ENCODE measurements at places on chromosomes 5 and 9.

GRCh38 chr5:62477801-62478200 lies 65.2 kb downstream of the IPO11 start:
- DNase-seq: no peak

DNA sequence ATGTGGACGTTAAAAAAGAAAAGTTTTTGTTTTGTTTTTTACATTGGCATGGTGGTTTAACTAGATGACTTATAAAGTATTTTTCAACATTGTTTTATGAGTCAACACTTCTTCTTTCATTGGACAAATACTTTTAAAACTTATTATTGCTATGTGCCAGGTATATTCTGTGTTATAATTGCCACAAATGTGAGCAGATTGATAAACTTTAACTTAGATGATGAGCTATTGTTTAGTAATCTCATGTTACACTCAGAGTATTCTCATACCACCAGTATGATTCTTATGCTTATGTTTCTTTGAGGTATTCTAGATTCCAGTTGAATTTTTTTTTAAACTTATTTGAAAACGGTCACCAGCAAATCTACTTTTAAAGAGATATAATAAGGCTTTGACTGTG lies 60.3 kb downstream of the RASA1 start:
- DNase-seq: no peak

DNA sequence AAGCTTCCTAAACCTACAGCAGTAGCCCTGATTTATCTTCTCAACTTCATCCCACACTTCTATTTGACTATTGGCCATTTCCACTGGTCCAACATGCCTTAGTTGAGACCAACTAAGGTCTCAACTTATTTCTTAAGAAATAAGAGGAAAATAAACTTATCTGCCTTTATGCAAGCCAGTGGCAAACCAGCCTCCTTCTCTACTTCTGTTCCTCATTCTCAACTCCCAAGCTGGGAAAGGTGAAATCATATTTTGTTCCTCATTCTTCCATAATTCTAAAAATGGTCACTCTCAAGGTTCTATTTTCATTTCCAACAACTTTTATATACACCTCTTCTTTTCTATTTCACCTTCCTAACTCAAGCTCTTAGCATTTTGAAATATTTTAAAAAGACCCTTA lies 149.6 kb upstream of the C9orf72 start:
- DNase-seq: no peak

GRCh38 chr5:97489010-97489840 lies 306.2 kb upstream of the RIOK2 start:
- no peak for DNase-seq

DNA sequence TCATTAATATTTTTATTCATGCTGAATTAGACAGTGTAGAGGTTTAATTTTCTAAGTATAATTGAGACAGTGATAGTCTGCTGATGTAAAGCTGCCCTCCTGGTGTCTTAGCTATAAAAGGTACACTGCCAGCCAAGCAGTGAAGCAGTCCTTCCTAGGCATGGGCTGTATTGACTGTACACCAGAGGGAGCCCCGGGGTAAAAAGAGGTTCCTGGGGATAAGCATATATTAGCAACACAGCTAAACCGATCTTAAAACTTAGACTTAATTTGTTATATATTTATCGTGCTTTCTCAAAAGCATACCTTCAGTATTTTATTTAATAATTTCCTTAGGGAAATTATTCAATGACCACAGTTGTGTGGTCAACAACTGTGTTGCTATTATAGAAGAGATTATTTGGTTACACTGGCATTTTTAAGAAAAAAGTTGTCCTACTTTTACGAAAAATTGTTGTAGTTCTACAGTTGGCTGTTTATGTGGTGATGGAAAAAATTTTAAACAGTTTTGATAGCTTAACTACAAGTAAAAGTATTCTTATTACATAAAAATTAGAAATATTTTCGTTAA lies 68.8 kb downstream of the ELL2 start:
- peak; percentile 24 for DNase-seq

DNA sequence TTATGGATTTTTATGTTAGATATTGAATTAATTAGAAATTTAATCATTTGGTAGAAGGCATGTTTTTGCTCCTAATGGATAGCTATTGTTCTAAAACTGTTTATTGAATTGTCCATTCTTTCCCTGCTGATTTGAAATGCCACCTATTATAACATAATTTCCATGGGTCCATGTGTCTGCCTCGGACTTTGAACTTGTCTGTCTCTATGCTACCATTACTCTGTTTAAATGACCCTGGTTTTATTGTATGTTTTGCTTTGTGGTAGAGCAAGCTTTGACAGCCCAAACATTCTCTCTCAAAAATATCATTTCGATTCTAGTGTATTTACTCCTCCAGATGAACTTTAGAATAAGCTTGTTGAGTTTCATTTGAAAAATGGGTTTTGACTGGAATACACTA lies 120.6 kb downstream of the ARHGEF28 start:
- DNase-seq: no peak

- DNase-seq: no peak
Observed at GRCh38 chr5:117945258-117945657, 1043.1 kb downstream of the DTWD2 start.

DNA sequence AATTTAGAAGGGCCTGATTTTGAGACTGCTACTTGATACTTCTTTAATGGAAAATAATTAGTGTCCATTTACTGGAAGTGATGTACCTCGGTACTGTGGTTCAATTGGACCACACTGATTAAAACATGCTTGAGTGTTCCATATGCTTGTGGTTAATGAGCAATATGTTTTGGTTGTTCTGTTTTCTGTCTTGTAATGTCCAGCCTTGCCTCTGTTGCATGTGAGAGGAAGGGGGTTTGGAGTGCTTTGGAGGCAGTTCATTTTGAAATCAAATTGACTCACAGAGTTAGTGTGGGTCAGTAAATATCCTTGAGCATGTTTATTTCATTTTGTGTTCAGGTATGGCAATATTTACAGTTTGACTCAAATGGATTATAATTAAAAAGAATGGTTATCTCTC lies 334.4 kb downstream of the ARHGEF28 start:
- no peak for DNase-seq

DNA sequence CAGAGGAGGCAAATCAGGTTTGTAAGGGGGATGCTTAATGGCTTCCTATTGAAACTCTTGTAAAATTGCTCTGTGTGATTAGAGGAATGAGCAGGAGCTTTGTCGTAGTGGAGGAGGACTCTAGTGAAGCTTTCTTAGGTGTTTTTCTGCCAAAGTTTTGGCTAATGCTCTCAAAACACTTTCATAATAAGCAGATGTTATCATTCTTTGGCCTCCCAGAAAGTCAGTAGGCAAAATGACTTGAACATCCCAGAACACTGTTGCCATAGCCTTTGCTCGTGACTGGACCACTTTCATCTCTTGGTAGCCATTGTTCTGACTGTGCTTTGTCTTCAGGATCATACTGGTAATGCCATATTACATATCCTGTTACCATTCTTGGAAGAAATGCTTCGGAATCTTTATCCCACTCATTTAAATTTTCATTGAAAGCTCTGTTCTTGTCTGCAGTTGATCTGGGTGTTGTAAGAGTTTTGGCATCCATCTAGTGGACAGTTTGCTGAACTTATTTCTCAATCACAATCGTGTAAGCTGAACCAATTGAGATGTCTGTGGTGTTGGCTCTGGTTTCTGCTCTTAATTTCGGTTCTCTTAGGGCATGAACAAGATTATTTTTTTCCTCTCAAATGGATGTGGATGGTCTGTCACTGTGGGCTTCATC lies 187.6 kb downstream of the COMMD10 start:
- DNase-seq: no peak

DNA sequence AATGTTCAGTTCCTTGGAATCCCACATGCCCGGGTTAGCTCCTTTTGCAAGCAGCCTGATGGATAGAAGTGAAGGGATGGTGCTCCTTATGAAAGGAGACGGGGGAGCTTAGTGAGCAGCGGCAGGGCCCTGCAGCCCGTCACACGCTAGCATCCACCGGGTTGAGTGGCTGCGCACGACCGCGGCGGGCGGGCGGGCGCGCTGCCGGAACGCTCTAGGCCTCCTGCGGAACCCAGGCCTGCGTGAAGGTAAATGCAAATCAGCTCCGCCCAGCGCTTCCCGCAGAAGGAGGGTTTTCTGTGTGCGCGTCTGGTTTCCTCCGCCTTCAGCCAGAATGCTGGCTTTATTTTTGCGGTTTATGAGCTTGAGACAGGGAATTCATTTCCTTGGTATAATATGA lies 19.8 kb downstream of the IL12B start:
- peak; percentile 32 for DNase-seq

GRCh38 chr5:33806738-33807442 lies 84.9 kb downstream of the ADAMTS12 start:
- no peak for DNase-seq

DNA sequence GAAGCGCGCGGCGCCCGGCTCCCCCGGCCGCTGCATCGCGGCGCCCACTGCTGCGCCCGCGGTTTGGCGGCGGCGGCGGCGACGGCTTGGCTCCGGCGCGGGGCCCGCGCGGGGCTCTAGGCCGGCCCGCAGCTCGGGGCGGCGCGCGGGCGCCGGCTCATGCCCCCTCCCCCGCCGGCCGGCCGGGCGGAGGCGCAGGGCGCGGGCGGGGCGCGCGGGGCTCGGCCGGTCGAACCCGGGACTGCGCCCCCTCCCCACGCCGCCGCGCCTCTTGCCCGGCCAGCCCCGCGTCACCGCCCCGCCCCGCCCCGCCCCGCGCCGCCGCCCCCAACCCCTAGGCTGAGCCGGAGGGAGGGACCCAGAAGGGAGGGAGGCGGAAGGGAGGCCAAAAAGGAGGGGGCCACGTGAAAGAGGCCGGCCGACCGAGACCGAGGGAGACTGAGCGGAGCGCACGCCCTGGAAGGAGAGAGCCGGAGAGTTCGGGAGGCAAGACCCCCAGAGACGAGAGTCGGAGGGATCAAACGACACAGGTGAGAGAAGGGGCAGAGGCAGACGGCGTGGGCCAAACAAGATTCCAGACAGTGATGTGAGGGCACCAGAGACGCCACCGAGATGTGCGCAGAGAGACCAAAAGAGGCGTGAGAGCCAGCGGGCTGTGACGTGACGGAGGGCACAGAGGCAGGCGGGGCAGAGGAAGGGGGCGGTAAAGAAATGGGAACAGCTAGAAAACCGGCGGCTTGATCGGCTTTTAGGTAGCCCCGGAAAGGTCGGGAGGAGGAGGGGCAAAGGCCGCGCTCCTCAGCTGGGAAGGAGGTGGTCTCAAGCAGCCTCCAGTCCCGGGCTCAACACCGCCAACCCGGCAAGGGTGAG lies at the start of gene BARX1:
Gene BARX1 (minus strand): TSS at position 245 of the 870 bp plus-strand sequence. CDS start 209 bp downstream, at position 36.
- DNase-seq: peak; percentile 69

DNA sequence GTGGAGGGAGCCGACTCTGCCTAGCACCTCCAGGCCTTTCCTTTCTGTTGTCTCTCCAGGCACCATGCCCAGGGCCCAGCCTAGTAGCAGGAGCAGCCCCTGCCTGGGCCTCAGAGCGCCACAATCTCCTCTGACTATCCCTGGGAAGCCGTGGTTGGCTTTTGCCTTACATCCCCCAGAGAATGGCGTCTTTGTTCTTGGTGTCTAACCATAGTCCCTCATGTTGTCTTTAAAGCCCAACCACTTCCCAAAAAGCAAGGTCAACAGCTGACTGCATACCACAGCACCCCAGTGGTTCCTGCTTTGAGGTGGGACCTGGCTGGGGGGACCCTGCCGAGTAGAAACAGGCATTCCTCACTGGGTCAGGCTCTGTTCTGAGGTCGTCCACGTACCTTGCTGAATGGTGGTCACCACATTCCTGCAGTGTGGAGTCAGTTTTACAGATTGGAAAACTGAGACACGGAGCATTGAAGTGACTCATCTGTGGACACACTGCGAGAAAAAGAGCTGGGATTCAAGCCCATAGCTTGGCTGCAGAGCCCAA lies 13.7 kb upstream of the CERCAM start:
- DNase-seq: no peak

GRCh38 chr9:33737811-33738606 lies 57.4 kb upstream of the PRSS3 start:
- no peak for DNase-seq

GRCh38 chr5:175695161-175696126 lies 37.6 kb downstream of the HRH2 start:
- DNase-seq: no peak

- DNase-seq: no peak
Observed at GRCh38 chr5:75961818-75962217, 121.4 kb upstream of the SV2C start.

- DNase-seq: no peak
Observed at GRCh38 chr5:98656125-98656795, 117.2 kb upstream of the RGMB start.

GRCh38 chr9:133621725-133622267 lies 12.6 kb upstream of the FAM163B start:
- no peak for DNase-seq

- DNase-seq: no peak
Observed at GRCh38 chr9:135736272-135736978, 34.4 kb downstream of the KCNT1 start.

DNA sequence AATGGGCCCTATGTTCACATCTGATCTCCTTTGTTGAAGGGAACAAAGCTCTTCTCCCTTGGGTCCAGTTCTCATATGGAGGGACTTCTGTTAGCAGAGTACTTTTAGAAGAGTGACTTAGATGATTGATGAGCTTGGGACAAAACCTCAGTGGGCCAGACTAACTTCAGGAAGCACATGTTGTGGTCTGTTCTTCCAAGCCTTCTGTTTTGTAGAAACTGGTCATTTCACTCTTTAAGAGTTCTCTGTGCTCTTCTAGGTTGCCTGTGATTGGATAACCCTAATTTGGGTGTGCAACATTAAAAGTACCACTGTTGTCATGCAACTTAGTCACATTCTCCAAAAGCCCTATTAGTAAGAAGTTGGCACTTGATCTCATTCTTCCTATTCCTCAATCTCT lies 183.5 kb upstream of the ACO1 start:
- DNase-seq: no peak

DNA sequence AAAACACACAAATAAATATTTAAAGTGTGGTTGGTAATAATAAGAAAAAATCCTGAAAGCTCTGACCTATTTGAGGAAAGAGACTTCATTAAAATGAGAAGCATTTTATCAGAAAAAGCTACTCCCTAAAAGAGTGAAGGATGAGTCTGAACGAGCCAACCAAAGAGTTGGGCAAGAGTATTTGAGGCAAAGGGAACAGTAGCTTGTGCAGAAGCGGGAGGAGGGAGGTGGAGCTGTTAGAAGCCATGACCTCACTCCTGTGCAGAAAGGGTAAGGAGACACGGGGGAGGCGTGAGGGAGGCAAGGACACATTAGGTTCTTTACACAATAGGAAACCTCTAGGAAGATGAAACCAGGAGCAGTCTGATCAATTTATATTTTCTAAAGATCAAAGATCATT lies 29.4 kb downstream of the SH3RF2 start:
- DNase-seq: no peak

DNA sequence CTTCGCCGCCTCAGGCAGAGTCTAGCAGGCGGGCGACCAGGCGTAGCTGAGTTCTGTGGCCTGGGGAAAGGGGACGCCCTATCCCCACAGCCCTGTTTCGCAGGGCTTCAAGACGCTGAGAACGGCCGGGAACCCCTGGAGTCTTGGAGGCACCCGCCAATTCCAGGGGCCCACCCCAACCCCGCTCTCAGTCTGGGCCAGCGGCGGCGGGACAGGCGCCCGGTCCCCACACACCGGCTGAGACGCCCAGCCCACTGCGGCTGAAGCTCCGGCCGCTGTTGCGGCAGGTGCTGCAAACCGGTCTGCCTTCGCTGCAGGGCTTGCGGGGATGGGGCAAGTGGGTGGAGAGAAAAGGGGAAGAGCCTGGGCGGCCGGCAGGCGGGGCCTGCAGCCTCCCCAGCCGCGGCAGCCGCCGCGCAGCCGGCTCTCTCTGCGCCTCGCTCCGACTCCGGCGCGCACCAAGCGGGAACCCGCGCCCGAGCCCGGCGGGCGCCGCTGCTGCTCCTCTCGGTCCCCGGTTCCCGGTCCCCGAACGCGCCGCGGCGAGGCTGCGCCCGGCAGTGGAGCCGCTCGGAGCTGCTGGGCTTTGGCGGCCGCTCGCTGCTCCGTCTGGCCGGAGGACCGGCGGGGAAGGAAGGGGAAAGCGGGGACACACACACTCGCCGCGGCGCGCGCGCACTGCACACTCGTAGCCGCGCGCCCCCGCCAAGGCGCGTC lies at the start of gene PIP5K1B:
Gene PIP5K1B (plus strand): TSS at position 427 of the 717 bp plus-strand sequence. CDS start 117,375 bp downstream, outside the sequence.
- DNase-seq: peak; percentile 64
